ENCODE measurements at places on chromosomes 3 and 15. TPM values are rescaled to one million over a fixed set of nuclear protein-coding genes. Genes with fewer than 3 reads are reported as not detected.

GRCh38 chr3:25610779-25611178 is 53.9 kb downstream of the TOP2B start:
- DNase-seq: no peak

BRK1 gene
- 123 TPM for total RNA-seq

ACTRT3 gene
- total RNA-seq: 5.1 TPM

GRCh38 chr3:159200176-159200575 is 398.3 kb downstream of the MFSD1 start:
- DNase-seq: no peak

EFCC1 gene
- 0.73 TPM for total RNA-seq

SLC22A14 gene
- total RNA-seq: not detected

OR5H1 gene
- total RNA-seq: not detected

- DNase-seq: no peak
Observed at GRCh38 chr15:98920091-98920880, 87.3 kb downstream of the PGPEP1L start.

DNA sequence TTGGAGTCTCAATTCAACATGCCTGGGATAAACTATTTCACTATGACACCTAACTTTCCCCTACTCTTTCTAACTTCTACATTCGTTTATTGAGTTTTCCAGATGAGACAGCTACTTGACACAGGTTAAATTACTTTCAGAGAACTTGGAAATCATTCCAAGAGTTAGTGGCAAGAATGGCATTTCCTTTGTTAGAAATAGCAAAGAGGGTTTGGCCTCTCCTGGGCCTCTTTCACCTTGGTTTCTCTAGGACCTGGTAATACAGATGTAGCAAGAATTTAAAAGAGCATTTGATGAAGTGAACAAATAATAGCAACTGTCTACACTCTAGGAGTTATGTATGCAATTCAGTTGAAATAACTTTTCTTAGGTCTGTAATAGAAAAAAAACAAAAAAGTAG is 748.9 kb downstream of the MECOM start:
- peak; percentile 26 for DNase-seq

GRCh38 chr3:71304684-71305083 is 278.8 kb downstream of the FOXP1 start:
- DNase-seq: peak; percentile 86

EFCAB12 gene
- total RNA-seq: 0.25 TPM

DNA sequence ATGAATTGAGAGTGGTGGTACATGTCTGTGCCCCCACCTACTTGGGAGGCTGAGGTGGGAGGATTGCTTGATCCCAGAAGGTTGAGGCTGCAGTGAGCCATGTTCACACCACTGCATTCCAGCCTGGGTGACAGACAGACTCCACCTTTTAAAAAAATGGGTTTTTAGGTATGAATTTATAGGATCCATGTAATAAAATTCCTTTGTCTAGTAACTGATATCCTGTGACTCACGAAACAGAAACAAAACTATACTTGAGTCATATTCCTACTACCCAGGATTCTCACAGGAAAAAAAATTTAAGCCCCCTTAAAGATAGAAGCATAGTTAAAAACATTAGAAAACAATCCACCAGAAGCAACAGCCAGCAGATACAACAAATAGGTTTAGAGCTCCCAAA is 10.0 kb upstream of the CRTC3 start:
- DNase-seq: peak; percentile 68

- DNase-seq: no peak
Observed at GRCh38 chr3:95044101-95044500, 981.2 kb downstream of the NSUN3 start.

GRCh38 chr3:48514431-48515227 is 10.7 kb upstream of the SHISA5 start:
- no peak for DNase-seq

DNA sequence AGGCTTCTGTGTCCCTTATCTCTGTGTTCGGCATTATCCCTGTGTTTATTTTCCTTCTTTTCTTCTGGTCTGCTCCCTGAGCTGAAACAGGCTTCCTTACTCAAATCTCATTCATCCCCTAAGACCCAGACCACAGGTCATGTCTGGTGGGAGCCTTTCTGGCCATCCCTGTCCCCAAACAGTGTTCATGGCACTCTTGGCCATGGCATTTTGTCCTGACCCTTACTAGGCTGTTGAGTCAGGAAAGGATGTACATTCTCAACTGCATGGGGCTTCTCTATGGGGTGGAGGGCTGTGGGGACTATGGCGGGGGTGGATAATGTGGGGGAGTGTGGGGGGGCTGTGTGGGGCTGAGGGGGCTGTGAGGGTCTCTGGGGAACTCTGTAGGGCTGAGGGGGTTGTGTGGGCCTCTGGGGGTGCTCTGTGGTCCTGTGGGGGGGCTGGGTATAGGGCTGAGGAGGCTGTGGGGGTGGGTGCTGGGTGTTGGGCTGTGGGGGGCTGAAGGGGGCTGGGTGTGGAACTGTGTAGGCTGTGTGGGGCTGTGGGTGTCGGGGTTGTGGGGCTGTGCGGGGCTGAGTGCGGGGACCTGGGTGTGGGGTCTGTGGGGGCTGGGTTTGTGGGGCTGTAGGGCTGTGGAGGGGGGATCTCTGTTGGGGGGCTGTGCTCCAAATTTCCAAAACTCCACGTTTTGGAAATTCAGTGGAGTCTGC is 64.3 kb downstream of the KLF13 start:
- no peak for DNase-seq

DNA sequence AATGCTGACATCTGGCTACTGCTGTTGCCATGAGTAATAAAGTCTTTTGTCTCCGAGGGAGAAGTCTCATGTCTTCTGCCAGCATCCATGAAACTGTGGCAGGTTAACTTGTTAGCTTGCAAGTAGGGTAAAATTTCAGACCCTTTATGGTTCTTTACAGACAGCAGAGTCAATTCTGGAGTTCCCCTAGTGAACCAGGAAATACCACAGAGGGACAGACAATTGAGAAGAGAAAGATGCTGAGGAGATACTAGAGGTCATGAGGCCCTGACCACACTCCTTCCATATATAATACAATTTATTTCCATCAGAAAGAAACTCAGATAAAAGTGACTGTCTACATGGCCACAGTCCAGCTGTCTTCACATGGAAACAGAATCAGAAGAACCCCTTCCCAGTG is 38.1 kb downstream of the NMNAT3 start:
- DNase-seq: no peak

DNA sequence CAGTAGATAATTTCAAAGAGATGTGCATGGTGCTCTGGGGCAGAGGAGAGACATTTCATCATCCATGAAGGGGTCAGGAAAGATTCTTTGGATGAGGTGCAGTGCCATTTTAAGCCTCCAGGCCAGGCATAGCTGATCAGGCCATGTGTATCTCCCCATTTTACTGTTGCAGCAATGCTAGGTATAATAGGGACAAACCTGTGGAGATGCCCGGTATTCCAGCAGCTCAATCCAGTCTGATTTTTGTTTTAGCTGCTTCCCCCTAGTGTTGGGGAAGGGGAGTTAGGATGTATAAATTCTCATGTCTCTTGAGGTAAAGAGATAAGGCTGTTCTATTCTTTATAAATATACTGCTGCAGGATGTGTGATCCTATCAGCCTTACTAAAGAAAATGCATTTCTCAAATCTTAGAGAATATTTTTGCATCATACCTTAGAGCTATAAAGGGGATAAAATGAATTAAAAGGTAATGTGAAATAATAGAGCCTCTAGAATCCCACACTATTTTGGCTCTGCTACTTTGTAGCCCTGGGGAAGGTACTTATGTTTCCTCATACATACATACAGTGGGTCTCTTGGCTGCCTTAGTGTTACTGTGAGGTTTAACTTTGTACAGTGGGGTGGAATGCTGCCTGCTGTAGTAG is 5.2 kb downstream of the CDV3 start:
- peak; percentile 53 for DNase-seq

P2RY13 gene
- not detected for total RNA-seq

AADACL2 gene
- not detected for total RNA-seq

DNA sequence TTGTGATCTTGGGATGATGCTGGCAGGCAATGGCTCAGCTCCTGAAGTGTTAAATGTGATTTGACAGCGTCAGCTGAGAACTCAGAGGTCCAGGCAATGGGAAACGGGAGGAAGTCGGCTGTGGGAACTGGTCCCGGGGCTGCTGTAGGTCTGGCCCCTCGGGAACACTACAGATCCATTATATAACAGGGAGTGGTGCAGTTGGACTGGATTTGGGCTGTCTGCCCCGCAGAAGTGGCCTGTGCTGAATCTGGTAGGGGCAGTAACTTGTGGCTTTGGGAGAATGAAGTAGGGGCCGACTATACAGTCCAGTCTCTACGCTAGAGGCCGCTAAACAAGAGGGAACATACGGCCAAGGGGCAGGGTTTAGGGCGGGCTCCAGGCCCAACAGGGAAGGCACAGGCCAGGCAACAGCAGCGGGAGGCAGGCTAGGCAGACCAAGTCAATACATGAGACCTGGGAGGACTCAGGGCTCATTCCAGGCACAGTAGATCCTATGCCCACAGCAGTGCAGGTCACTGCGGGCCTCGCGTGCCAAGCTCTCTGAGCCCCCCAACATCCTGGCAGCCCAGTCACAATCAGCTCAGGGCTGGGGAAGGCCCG is 20.3 kb upstream of the IL16 start:
- DNase-seq: no peak

DNA sequence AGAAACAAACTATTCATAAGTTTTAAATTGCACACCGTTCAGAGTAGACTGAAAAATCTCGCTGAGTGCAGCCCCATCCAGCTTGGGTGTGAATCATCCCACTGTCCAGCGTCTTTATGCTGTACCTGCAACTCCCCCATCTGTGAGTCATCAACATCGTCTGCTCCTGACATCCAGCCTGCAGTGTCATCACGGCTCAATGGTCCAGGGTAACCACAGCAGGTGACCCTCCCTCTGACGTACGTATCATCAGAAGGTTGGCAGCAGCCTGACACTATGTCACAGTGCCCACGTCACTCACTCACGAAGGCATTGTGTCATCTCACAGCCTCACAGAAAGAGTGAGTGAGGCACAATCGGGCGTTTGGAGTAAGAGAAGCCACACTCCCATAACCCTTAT is 65.2 kb downstream of the TPRA1 start:
- DNase-seq: no peak

LZTFL1 gene
- total RNA-seq: 15.1 TPM

DNA sequence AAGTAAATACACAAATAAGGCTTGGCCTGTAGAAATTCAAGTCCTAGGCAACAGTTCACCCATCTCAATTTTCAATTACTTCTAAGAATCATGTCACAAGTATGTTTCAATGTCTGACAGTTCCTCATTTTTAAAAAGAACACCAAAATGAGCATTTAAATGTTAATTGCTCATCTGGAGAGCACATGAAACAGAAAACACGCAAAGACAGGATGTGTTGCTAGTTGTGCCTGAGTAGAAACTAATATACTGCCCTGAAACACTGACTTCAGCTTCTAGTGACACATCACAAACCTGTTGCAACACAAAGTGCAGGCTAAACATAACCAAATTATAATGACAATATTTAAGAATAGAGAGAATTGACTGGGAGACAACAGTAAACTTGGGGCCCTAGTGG is 167.3 kb upstream of the THBS1 start:
- DNase-seq: no peak

MCF2L2 gene
- total RNA-seq: 1.1 TPM

GRCh38 chr15:69782139-69782658 is 315.5 kb downstream of the TLE3 start:
- no peak for DNase-seq

AGTR1 gene
- total RNA-seq: not detected

CTXND1 gene
- total RNA-seq: not detected

COL6A5 gene
- not detected for total RNA-seq

DNA sequence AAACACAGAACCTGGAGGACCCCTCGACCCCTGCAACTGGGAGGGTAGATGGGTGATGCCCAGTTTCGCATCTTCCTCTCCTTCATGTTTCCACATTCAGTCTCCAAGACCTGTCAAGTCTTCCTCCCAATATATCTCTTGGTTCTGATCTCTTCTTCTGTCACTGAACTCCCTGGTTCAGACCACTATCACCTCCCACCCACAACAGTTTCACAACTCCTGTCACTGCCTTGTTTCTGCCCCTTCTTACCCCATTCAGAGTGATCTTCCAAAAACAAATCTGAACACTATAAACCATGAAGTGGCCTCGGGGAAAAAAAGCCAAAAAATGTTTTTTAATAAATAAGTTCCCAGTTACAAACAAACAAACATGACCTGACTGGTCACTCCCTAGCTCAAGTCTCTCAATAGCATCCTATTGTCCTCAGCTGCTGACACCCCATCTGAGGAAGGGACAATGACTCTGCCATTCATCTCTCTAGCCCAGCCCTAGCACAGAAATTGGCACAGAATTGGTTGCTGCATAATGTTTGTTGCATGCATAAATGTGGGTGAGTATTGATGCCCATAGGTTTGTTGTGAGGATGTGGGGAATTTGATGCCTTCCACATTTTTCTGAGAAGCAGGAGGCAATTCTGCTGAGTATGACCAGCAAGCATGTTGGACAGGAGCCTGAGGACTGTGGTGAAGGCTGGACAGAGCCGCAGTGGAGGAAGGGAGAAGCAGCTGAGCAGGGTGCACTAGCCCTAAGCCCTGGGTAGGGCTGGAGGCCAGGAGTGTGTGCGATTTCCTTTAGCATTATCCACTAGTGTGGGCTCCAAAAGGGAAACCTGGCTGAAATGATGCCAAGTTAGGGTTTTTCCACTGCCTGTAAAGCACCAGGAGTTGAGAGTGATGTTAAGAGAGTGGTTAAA is 12.2 kb upstream of the XYLB start:
- no peak for DNase-seq

UROC1 gene
- not detected for total RNA-seq

DNA sequence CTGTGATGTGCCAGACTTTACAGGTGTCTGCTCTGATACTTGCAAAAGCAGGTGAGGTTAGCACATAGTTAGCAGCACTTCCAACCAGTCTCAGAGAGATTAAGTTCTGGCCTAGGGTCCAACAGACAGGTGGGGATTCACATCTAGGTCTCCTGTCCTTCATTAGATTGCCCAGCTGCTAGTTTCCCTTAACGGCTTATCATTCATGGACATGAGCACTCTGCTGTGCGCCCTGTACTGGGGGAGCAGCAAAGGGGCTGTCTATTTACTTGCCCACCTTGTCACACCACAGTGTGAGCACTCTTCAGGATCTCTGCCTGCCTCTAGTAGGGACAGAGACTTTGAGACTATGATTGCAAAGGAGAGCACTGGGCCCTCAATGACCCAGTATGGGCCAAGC is 8.7 kb downstream of the SPSB4 start:
- no peak for DNase-seq

CLDN1 gene
- 0.27 TPM for total RNA-seq

DNA sequence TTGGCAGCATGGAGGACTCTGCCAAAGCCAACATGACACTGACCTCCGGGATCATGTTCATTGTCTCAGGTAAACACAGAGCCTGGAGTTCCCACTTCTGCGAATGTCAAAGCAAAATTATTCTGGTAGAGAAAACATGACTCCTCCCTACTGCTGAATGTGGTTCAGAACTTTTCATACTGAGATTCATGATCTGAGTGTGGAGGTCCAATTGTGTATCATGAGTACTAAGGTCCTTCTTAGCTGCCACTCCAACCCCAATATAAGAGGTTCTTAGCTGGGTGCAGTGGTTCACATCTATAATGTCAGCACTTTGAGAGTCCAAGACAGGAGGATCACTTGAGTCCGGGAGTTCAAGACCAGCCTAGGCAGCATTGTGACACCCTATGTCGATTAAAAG is 13.8 kb downstream of the CLDN18 start:
- no peak for DNase-seq

- DNase-seq: no peak
Observed at GRCh38 chr15:88036154-88036839, 220.2 kb downstream of the NTRK3 start.

- DNase-seq: peak; percentile 81
Observed at GRCh38 chr15:85583923-85584390, 203.6 kb downstream of the AKAP13 start.
